NCI-H187 treated with DMSO at 0.1 percent for 48 hours (cell line): ENCODE measurements at places on chromosomes 7 and 10.

GRCh38 chr7:145718129-145718528 is 398.5 kb upstream of the CNTNAP2 start:
- no peak for DNase-seq

DNA sequence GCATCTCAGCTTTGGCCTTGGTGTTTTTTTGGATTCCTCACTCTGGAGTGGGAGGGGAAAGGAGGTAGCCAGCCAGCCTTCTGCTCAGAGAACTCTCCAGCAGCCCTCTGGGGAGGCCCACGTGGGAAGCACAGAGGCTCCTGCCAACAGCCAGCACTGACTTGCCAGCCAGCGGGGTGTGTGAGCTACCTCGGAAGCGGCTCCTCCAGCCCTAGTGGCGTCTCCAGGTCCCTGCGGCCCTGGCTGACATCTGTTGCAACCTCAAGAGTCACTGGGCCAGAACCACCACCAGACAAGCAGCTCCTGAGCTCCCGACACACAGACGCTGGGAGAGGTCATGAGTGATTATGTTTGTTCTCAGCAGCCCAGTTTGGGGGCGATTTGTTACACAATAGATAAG is 180.2 kb upstream of the FZD8 start:
- no peak for DNase-seq

DNA sequence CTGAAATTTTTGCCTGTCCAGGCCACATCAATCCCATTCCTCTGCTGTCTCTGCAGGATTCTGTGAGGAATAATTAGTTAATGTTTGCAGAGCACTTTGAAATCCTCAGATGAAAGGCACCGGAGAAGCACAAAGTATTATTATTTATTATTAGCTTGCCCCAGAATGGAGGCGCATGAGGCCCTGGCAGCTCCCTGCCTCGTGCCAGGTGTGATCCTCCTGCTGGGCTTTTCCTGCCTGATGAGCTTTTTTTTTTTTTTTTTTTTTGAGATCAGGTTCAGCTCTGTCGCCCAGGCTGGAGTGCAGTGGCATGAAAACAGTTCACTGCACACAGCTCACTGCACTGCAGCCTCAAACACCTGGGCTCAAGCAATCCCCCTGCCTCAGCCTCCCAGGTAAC is 65.2 kb downstream of the TCF7L2 start:
- no peak for DNase-seq

- no peak for DNase-seq
Measured at GRCh38 chr7:147400221-147400689, 1190.3 kb upstream of the C7orf33 start.
